CD4-positive, CD25-positive, alpha-beta regulatory T cell (primary cell): ENCODE measurements at places on chromosomes 5 and 9. TPM values are rescaled to one million over a fixed set of nuclear protein-coding genes. Genes with fewer than 3 reads are reported as not detected.

Gene CBY3
- polyA plus RNA-seq = not detected

Gene PCDHA3
- polyA plus RNA-seq = not detected

Gene CHSY3
- polyA plus RNA-seq = not detected

Gene TMEM8B
- polyA plus RNA-seq = 1.4 TPM

Gene KIF20A
- polyA plus RNA-seq = 0.60 TPM

Gene PCDHB5
- not detected for polyA plus RNA-seq

Gene MYOT
- polyA plus RNA-seq = not detected
